Activated CD8-positive, alpha-beta memory T cell treated with anti-CD3 and anti-CD28 coated beads, Interleukin-2, amount 50 U/mL, for 48 hours (primary cell): ENCODE measurements at places on chromosomes 16 and 17.

DNA sequence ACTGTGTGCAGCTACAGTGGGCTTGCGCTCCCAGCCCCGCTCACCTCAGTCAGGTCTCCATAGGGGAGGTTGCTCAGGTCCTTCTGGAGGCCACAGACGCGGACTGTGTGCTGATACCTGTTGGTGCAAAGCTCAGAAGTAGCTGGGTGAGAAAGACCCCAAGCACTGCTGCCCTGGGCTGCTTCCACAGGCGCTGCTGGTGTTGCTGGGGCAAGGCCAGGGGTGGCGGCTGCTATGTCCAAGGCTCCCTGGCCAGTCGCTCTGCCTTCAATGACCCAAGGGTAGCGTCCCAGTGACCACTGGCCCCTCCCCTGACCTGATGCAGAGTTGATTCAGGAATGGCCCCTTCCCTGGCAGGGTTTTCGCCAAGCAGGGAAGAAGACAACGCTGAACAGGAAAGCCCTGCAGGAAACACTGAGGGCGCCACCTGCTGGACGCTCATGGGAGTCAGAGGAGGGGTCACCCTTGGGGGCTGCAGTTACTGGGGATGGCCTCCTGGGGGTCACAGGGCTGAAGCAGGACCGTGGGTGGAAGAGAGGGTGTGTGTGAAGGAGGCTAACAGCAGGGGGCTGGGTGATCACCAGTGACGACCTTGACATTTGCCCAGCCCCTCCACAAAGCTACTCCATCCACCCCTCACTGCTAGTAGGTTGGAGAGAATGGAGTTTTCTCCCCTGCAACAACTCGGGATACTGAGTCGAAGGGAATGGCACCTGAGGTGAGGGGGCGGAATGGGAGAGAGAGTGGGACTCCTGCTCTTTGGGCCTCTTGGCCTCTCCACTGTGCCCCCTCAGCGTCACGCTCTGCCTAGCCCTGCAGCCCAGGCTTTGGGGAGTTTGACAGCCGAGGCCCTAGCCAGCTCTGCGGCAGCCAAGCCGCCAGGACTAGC is 38.3 kb downstream of the ABCC12 start:
- peak; percentile 88 for DNase-seq

DNA sequence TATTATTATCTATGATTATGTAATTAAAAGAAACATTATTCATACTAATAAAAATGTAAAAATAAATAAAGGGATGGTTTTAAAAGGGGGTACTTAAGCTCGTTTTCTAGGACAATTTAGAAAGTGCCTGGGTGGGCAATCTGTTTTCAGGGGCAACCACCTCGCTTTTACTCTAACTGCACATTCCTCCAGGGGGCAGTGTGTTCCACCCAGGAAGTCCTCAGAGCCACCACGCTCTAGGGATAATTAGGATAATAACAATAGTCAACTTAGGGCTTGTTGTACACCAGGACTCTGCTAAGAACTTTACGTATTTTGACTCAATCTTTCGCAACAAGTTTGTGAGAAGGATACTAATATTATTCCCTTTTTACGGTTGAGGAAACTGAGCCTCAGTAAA is 396.7 kb upstream of the MAF start:
- no peak for DNase-seq

GRCh38 chr17:78374631-78375274 is 3.7 kb upstream of the PGS1 start:
- DNase-seq = no peak

DNA sequence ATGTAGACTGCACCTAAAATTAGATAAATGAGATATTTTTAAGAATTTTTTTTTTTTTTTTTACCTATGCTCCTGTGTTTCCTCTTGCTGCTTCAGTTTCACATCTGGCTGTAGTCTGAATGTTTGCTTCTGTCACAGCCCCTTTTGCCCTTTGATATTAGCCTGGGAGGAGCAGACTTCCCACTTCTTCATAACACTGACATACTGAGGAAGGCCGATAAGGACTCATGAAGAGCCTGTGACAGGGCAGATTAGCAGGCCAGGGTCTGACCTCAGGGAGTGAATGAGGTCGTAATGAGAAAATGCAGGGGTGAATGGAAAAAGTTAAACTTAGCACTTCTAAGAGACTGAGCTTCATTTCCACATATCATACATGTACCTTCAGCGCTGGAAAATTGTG is at the start of gene SLFN14:
Gene SLFN14 (minus strand): TSS at position 117 of the 400 bp plus-strand sequence. CDS start 2,757 bp downstream, outside the sequence.
- no peak for DNase-seq

DNA sequence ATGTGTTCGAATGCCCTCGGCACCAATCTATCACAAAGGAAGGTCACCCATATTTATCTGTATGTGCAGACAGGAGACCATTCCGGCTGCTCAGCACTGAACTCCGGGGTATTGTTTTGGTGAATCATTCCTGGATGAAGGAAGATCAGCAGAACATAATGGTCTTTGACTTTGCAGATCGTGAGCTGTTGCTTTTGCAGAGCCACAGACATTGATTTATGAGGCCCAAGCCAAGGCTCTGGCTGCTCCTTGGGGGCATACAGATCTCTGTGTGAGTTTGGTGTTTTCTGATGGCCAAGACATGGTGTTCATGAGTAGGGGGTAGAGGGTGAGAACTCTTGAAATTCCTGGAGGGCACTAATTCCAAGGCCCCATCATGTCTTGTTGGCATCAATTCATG is 458.8 kb upstream of the HSBP1 start:
- DNase-seq = no peak

- DNase-seq = no peak
Observed at GRCh38 chr17:73478768-73479424, 165.3 kb downstream of the SDK2 start.

GRCh38 chr17:76253841-76254240 is 11.3 kb upstream of the UBALD2 start:
- DNase-seq = no peak

- DNase-seq = no peak
Observed at GRCh38 chr16:22989598-22989997, 159.7 kb downstream of the USP31 start.

- no peak for DNase-seq
Observed at GRCh38 chr17:6755281-6755680, 565 bp upstream of the XAF1 start.

DNA sequence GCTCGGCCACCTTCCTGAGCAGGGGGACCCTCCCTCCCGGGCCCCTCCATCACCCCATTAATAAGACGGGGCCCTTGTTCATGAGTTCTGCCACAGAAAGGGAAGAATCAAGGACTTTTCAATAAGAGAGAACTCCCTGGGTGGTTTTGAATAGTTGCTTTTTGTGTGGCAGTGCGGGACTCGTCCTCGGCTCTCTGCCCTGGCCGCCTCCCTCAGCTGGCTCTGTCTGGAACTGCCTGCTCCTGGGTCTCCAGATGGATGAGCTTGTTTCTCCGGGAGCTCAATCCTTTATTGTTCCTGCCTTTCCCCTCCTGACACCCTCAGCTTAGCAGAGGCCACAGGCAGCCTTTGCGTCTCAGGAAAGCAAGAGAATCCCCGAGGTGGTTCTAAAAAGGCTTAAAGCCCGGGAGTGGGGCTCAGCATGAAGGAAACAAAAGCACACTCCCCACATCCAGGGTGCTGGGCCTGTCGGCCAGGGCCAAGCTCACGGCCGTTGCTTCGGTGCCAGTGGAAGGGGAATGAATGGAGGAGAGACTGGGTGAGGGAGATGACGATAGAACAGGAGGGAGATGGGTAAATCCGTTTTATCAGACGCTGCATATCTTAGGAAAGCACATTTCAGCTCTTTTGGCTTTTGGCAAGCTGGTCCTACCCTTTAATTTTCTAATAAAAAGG is 60.2 kb downstream of the RAI1 start:
- DNase-seq = no peak

GRCh38 chr17:44959821-44960531 is 8.1 kb downstream of the C1QL1 start:
- DNase-seq = no peak

DNA sequence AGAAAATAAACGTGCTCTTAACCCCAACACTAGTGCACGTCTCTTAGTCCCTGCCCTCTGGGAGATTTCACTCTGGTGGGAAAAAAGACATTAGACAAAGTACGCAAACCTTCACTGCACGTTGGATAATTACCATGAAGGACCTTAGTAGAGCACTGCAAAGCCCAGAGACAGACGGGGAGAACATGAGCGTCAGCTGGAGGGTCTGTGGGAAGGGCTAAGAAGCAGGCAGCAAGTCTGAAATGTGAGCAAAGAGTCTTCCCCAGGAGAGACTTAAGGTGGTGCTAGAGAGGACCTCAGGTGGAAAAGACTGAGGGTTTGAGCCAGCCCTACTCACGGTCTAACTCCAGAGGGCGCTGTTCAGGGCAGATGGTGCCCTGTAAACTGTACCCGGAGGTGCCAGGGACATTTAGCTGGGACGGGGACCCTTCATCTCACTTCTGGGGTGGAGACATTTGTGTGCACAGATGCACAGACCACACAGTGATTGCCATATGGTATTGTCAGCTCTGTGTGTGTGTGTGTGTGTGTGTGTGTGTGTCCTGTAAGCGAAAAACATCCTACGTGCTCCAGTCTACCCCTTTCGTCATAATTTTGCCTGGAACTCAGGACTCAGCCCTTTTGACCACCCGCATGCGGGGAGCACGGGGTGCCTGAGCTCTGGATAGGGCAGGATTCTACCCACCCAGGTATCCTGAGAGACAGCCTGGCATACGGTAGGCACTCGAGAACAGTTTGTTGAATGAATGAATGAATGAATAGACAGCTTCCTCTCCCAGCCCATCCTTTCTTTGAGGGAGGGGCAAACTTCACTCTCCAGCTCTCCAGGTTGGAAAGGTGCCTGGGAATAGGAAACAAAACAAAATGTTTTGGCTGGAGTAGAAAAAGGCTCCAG is 10.1 kb upstream of the STAC2 start:
- DNase-seq = no peak

DNA sequence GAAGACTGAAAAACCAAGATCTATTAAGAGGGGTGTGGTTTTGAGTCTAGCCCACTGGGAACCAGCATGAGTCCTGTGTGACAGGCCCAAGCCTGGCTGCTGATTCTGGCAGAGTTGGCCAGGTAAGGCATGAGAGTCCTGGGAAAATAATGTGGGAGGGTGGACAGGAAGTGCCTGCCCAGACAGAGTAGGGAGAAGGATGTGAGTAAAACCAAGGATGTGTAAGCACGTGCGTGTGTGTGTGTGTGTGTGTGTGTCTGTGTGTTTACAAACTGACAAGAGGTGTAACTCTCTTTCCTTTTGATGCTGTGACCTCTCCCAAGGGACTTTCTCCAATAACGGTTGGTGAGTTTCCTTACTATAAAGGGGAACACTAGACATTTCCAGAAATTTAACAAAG is 15.6 kb upstream of the TEX2 start:
- DNase-seq = no peak

GRCh38 chr16:68592466-68593337 is 52.4 kb upstream of the CDH3 start:
- DNase-seq = no peak
